ENCODE measurements at places on chromosomes 7 and 10.
A peak's percentile ranks its signal among the peaks of the same experiment; 100 is the strongest.

DNA sequence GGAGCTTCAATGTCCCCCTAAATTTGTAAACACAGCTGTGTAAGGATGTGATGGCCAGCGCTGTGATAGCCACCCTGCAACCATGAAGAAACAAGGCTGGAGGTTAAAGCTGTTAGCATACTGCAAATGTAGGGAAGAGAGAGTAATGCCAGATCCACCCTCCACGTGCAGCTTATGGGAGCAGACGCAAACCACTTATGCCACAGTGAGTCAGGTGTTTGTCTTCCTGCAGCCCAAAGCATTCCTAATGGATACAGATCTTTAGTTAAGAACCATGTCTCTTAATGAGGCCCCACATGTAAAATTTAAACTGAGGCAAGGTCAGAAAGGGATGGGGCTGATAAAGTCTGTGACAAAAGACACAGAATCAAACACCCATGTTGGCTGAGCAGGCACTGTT, 13.6 kb upstream of the MYL7 start:
- no peak for DNase-seq

DNA sequence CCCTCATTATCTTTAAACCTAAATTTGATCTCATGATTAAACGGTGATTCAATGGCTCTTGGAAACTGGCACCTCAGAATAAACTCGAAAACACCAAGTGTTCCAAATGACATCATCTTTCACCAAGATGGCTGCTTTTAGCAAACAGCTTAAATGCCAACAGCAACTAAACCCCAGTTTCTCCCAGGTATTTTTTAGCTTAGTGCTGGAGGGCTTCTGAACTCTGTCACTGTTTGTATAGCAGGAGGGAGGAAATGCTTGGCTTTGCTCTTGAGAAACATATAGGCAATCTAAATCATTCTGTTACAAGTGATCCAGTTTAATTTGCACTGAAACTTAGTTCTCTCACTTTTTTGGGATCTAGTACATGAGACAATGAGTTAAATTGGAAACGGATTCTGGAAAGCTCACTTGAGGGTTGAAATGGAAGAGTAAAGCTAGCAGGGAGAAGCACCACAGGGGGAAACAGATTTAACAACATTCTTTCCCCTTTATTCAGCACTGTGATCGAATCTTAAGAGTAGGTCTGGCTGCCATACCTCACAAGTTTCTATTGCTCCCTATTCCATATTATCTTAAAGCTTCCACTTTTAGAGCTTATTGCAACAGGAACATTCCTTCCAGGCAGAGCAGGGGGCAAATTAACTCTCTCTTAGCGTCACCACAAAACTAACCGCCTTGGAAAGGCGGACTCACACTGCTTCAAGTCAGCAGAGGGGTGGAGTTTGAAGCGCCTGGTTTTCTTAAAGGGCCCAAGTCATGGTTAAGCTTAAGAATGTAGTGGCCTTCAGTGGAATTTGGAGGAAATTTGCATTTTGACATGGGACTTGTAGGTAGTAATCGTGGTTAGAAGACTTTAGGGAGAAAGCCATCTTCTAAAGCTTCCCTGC, 1.8 kb upstream of the CCDC6 start:
- DNase-seq = peak; percentile 39

- no peak for DNase-seq
Observed at GRCh38 chr7:142882338-142882678, 3.2 kb downstream of the TRPV6 start.

DNA sequence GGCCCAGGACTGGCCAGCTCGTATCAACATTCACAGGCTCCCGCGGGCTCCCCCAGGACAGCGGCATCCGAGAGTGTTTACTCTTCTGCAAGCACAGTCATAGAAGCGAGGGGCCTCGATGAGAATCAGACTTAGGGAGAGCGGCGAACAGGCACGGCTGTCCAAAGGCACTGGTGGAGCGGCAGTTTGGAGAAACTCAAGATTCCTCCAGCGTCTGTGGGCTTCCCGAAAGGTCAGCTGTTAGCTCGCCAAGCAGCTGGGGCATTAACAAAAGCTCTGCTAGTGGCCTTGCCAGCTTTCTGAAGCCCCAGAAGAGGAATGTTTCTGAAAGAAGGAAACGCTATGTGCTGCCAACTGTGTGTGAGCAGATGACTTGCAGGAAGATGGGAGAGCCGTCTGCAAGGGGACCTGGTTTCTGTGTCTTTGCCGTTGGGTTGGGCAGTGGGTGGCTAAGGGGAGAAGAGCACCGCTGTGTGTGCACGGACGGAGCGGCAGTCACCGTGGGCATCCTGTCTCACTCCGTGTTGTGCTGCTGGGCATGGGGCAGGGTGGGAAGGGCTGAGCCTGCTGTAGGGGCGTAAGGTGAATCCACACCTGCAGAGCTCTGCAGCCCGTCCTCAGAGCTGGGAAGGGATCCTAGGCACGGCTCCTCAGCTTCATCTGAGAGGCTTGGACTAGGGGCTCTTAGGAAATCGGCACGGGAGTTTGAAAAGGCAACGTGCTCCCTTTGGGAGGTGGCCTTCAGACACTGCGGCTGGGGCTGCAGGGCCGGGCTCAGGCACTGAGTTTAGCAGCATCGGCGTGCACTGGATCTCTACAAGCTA, 42.1 kb downstream of the AMZ1 start:
- DNase-seq = no peak

Data from BJ (cell line).